Umbilical cord (tissue), 2 donors: ENCODE measurements at places on chromosomes 4 and X.

- no peak for DNase-seq
These were observed 209.9 kb upstream of the HCCS start for GRCh38 chrX:10901290-10901633.

DNA sequence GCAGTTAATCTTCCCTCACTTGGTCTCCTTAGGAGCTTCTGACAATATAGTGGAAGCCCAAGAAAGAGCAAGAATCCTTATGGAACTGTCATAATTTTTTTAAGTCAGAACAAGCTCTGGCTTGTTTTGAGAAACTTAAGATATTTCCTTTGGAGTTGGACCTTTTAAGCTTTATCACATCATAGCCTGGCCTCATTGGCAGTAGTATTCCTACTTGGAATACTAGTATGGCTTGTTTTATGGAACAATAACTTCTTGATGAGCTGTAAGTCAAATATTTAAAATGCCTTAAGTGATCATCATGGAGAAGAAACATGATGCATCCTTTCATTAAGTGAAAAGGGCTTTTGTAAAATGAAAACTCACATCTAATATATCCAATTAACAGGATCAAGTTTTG is 78.0 kb upstream of the NRK start:
- no peak for DNase-seq

DNA sequence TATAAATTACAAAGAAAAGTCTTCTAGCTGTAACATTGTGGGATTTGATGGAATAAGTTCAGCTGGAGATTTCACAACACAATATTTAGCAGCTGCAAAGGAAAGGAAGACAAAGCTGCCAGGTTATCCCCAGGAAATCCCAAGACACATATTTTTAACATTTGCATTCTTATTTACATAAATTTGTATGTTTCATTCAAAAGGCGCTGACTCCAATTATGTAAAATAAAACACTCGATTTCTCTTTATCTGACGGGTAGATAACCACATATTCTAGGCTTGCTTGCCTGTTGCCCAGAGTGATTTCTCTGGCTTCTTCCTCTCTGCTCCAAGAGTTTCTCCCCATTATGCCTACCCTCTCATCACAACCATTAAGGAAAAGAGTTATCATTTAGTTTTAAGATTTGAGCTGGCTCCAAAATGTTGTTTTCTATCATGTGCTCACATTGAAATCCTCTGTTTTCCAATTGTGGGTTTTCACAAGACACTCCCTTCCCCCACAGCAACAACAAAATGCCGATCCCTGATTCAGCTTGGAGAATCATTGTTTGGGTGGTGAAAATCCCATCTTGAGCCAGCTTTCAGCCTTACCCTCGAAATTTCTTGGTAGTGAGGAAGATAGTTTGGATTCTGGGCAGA is 128.2 kb upstream of the RASGEF1B start:
- DNase-seq, result peak; percentile 29

DNA sequence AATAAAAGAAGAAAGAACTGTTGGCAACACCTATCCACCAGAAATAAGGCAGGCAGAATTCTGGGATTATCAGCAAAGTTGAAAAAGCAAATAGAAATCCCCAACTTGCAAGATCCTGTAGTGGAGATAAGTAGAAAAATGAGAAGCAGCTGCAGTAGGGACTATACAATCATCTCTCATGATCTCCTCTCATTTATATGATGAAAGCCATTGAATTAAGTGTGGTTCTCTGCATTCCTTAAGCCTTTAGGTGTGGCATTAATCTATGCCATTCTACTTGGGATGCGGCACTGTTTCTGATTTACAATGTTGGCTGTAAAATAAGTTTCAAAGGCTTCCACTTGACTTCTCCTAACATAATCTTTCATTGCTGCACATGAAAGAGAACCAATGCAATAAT is 869.8 kb downstream of the TRAM1L1 start:
- peak; percentile 36 for DNase-seq

DNA sequence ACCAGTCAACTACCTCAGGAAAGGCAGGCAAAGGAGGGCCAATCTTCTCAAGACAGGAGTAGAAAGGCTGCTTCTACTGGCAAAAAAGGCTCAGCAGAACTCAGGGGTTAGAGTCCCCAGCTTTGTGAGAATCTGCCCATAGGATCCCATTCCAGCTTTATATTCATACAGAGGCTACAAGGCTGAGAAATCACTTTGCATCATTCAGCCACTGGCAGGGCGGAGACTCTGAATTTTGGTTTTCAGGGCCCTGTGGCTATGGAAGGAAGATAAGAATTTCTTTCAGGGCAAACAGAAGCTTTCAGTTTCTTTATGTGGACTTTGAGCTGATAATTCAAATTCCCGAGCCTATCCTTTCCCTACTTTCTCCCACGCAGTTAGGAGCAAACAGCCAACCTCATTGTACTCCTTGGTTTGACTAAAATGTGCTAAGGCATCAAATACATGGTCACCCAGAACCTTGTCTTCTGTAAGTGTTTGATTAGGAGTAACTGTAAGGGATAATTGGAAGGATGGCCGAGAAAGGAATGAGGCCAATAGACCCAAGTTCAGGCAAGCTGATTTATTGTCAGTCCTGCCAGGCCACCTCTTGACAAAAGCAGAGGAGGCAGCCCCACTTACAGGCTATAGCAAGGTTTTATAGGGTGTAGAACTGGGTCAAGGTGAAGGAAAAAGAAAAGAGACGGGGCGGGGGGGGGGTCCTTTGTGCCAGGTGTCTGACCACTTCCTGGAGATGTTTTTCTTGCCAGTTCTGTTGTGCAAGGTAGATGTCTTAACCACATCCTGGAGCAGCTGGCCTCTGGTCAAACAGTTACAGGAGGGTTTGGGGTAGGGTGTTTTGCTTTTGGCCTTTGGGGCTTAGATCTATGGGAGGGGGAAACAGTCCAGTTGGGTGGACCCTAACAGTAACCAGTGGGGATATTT is 165.3 kb upstream of the PPP1R2C start:
- DNase-seq, result no peak

DNA sequence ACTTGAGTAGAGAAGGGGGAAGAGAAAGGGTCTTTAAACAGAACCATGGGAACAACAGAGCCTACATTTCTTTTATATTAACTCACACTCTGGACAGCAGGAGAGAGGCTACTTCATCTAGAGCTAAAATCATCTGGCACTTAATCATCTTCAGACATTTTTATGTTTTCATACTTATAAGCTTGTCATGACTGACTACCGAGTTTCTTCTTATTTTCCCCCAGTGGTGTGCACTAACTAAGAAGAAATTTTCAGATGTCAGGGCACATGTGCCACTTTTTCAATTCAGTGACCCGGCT is 11.8 kb upstream of the RTL5 start:
- peak; percentile 24 for DNase-seq

GRCh38 chr4:47839259-47839658 is 1.4 kb upstream of the CORIN start:
- peak; percentile 28 for DNase-seq

- no peak for DNase-seq
These were observed 69.9 kb downstream of the ELOVL6 start for GRCh38 chr4:110128472-110128919.

- peak; percentile 25 for DNase-seq
These were observed 795.4 kb upstream of the MAGEB2 start for GRCh38 chrX:29419774-29420553.

DNA sequence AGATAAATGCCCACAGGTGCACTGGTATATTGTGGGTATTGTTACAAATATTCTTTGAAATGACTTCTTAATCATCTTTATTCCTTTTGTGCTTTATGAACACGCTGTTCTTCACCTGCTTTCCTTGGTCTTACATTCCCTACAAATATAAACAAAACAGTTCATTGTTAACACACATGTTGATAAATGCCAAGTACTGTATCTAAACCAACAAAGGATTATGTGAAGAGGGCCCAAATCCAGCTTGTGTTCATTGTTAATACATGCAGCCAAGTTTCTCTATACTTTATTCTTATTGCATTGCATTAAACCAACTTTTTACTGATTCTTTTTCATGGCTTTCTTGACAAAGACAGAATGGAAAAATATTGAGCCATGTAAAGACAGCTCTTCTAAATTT is 42.8 kb downstream of the AREG start:
- no peak for DNase-seq

DNA sequence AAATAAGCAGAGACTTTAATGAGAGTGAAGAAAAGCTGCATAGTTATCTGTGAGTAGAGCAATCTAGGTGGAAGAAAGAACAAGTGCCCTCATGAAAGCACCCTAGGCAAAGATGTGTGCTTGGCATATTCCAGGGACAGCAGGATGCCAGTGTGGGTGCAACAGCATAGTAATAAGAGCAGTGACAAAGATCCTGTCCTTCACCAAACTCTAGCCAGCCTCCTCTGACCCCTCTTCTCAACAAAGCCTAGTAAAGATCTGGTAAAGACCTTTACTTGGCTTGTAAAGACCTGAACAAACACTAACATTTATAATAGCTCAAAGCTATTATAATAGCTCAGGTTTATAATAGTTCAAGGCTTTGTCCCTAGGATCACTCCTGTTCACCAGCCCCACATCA is 735.4 kb downstream of the PCDH7 start:
- no peak for DNase-seq

DNA sequence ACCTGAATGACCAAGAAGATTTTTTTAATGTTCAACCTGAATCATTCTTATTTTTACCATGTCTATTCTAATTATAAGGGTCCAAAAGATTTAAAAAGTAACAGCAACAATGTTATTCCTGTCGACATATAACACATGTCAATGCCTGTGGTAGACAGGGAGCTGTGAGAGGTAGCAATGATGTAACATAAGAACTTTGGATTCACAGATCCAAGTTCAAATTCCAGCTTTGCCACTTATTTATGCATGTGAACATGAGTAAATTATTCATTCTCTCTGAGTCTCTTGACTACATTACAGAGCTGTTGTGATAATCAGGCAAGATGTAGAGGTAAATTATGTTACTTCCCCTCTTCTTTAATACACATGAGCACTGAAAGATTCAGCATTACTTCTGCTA is 54.5 kb downstream of the KLHL8 start:
- no peak for DNase-seq

DNA sequence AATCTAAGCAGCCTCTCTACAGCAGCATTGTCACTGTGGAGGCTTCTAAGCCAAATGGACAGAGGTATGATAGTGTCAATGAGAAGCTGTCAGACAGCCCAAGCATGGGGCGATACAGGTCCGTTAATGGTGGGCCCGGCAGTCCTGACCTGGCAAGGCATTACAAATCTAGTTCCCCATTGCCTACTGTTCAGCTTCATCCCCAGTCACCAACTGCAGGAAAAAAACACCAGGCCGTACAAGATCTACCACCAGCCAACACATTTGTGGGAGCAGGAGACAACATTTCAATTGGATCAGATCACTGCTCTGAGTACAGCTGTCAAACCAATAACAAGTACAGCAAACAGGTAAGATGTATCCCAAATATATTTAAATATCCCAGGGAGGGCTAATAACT is 4.1 kb downstream of the PCDH7 start:
- peak; percentile 15 for DNase-seq

DNA sequence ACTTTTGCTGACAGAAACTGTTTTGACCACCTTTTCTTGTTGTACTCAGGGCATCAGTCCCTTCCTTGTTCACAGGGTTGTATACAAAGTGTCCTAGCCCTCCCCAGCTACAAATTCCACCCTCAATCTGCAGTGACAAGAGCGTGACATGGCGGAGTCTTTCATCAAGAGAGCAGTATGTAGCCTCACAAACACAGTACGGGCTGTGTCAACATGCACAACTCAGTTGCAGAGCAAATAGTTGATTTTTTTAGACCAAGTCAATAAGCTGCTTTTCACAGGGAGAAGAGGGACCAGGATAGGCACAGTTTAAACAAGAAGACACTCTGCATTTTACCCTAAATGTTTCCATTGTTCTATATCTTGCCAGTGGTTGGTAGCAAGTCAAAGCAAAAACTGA is 8.6 kb upstream of the HS6ST2 start:
- no peak for DNase-seq

- DNase-seq, result no peak
These were observed 29.7 kb downstream of the SLIT2 start for GRCh38 chr4:20281453-20281852.

- no peak for DNase-seq
These were observed 120.4 kb downstream of the ARSF start for GRCh38 chrX:3161681-3162080.

GRCh38 chr4:182918044-182918607 is 940 bp upstream of the DCTD start:
- DNase-seq, result no peak

DNA sequence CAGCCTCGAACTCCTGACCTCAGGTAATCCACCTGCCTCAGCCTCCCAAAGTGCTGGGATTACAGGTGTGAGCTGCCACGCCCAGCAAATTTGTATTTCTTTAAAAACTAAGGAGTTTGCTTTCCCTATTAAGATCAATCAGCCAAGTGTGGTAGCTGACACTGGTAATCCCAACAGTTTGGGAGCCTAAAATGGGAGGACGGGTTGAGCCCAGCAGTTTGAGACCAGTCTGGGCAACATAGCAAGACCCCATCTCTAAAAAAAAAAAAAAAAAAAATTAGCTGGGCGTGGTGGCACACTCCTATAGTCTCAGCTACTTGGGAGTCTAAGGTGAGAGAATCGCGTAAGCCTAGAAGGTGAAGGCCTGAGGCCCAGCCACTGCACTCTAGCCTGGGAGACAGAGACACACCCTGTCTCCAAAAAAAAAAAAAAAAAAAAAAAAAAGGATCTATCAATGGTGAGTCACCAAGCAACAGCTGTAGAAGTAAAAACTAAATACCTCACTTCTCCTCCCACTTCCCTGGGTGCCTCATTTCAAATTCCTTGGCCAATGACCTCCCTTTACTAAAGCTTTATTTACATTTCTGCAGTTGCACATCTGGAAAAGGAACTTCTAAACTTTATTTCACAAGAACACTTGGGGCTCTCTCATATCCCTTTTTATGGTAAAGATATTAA is 54.5 kb downstream of the LDB2 start:
- DNase-seq, result peak; percentile 94

- DNase-seq, result no peak
These were observed 2.0 kb upstream of the NKX3-2 start for GRCh38 chr4:13546142-13546940.

DNA sequence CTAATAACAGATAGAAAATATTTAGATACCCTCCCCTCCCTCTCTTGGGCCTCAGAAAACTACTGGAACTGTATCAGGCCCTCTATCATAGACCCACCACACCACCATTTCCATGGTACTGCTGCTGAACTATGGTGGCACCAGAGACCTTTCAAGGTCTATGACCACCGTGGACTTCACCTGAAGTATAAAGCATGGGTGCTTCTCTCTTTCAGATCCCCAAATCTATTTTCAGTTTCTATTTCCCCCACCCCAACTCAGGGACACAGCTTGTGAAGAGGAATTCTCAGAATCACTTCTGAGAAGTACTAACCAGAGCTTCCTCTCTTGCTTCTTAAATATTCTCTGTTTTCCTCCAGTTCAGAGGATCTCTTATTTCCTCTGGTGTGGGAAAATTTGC is 840.8 kb upstream of the HTR2C start:
- DNase-seq, result no peak

- no peak for DNase-seq
These were observed 170.5 kb downstream of the CDS1 start for GRCh38 chr4:84753321-84753972.
